ENCODE measurements at places on chromosomes 2 and 18.
A peak's percentile ranks its signal among the peaks of the same experiment; 100 is the strongest.

- DNase-seq = peak; percentile 99
Observed at GRCh38 chr2:173048897-173049661, 26.6 kb upstream of the MAP3K20 start.

DNA sequence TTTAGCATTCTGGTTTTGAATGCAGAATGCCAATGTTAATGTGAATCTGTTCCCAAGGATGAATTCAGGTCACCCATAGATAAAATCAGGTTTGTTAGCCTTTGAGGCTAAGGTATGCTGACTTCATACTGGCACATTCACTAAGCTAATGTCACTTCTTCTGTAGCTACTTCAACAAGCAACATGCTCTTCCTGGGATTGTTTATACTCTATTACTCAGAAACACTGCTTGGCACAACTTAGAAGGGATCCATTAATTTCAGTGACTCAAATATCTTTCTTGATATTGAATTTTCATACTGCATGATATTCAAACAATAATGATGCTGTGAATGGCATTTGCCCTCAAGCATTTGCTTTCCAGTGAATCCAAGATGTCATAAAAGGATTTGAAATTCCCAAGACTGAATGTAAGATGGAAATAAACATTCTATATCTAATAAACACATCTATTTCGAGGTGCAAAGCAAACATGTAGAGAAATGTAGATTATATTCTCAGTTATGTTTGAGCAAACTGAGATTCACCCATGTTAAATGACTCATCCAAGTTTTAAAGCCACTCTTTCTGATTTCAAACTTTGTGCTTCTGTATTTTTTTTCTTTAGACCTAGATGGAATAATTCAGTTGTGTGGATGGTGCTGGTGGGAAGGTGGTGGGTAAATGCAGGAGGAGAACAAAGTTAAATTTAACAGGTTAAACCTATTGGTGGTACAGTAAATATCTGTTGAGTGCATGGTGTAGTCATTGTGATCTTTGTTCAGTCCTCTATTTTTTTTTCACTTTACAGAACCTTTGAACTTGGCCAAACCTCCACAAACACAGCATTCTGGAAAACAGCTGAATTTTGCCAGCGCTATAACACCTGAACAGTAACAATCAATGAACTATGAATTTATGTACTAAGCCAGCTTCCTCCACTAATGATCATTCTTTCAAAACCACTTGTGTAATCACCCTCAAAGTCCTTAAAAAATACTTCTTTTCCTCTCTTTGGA lies 162.1 kb upstream of the XIRP2 start:
- no peak for DNase-seq

DNA sequence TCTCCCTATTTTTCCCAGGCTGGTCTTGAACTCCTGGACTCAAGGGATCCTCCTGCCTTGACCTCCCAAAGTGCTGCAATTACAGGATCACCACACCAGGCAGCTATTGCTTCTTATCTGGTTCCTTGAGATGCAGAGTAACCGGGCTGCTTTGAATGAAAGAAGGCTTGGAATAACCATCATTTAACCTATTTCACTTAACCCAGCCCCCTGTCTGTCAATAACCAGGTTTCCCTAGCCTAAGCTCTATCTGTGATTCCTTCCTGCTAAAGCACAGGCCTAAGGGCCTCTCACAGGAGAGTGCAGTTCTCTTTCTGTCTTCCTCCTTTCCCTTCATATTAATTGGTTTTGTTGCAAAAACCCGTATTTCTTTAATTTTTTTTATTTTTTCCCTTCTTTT lies 393.5 kb upstream of the RAB12 start:
- no peak for DNase-seq

GRCh38 chr2:228545748-228546145 lies 364.3 kb upstream of the SPHKAP start:
- DNase-seq = peak; percentile 30

DNA sequence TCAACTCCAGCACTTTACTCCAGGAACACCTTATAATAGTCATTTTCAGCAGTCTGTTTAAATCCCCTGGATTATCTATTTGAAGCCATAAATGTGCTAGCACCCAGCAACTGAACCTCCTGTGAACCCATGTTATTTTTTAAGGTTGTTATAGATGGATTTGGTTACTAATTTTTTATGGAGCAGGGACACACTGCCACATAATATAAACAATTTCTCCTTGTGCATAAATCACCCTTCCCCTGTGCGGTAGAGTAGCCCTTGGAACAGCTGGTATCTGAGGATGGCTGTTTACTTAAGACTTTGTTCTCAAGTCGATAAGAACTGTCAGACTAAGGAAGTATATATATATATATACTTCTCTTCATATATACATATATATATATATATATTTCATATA lies 367.4 kb downstream of the EPHA4 start:
- no peak for DNase-seq

GRCh38 chr2:201633661-201634249 lies 9.5 kb downstream of the TMEM237 start:
- DNase-seq = no peak

DNA sequence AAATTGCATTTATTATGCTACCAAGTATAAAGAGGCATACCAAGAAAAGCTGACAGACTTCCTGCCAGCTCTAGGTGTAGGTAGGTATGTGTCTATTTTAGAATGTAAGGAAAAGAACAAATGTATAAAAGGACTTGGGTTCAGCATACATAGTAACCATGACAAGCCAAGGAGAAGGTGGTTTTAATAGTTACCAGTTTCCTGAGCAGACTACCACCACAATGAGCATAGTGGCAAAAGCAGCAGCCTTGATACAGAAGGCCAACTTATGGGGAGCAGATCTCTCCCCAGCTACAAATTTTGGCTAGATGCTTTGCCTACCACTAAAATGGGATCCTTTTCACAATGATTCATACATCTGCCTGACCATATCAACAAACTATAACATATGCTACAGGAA lies 34.5 kb downstream of the METTL8 start:
- no peak for DNase-seq

DNA sequence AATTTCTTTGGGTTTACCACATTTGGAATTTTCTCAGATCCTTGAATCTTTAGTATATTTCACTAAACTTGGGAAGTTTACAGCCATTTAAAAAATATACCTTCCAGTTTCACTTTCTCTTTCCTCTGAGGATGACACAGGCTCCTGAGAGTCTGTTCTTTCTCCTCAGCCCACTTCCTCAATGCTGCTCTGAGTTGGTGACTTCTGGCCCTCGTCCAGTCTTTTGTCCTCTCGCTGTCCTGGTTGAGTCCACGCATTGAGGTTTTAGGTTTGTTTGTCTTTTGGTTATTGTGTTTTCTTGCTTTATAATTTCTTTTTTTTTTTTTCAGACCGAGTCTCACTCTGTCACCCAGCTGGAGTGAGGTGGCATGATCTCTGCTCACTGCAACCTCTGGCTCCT lies 40.7 kb upstream of the GALR1 start:
- peak; percentile 79 for DNase-seq

DNA sequence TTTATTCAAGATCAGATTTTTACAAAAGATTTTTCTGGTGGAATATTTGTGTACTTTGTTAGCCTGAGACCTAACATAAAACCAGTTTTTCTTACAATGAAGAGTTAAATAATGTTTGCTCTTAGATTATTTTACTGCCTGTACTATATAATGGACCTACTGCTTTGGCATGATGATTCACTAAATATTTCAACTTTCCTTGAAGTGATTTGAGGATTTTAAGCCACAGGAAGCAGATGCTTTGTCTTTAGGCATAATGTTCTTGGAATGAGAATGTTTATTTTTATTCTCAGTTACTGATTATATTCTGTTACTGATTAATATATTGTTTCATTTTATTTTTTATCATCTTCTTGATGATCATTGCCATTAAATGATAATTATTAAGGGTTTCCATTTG lies 175.3 kb upstream of the LRP1B start:
- peak; percentile 67 for DNase-seq

DNA sequence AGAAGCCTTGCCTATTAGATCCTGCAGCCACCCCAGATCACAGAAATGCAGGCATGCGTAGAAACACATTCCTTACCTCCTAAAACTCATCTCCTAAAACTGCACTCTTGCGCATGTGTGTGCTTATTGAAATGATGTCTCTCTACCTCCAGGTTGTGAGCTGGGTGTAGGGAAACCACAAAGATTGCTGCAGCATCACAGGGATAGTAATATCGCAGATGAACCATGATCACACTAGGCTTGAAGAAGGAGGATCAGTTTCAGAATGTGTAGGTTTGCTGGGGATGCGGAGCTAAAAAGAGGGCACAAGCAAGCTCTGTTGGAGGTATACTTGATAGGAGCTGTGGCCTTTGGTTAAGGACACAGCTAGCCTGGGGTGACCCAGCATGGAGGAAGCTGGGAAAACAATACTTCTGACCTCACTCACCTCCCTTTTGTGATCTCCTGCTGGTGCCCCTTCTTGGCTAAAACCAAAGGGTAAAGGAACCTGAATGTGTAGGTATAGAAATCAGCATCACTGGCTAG lies 118.8 kb downstream of the SETBP1 start:
- DNase-seq = no peak

DNA sequence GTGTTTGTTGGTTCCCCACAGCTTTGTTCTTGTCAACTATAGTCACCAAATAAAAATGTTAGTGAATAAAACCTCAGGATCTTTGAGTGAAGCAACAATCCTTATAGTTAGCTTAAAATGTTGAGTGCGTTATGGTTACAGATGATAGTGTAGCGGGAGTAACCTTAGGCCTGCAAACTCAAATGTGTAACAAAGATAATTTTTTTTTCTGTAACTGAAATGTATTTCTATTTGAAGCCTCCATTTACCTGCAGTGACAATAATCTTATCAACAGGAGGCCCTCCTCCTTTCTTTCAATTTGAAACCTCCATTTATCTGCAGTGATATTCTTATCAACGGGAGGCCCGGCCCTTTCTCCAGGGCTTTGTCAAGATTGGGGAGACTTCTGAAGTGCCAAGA lies 3.1 kb upstream of the C2orf49 start:
- DNase-seq = no peak

DNA sequence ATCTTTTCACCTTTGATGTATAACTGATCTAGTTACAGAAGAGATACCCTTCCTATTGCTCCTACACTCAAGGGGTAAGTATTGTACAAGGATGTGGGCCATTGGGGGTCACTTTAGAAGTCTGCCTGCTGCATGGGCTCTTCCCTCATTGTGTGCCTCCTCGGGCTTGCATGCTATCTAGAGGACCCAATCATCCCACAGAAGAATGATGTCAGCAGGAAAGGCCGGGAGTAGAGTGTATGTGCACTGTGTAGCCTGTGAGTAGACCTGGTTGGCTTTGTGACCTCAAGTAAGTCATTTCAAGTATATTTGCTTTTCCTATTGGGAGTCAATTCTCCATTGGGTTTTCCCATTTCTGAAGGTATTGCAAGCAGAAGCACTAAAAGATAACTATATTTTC lies 129.5 kb upstream of the TRIB2 start:
- DNase-seq = no peak

- no peak for DNase-seq
Observed at GRCh38 chr18:42458226-42458625, 503.2 kb downstream of the PIK3C3 start.

- DNase-seq = no peak
Observed at GRCh38 chr18:66252703-66253102, 351.2 kb downstream of the CDH19 start.

GRCh38 chr2:190838492-190838910 lies 42.1 kb upstream of the GLS start:
- DNase-seq = peak; percentile 50

GRCh38 chr2:16100006-16100405 lies 159.7 kb downstream of the MYCN start:
- no peak for DNase-seq

- no peak for DNase-seq
Observed at GRCh38 chr2:143152637-143153036, 23.4 kb downstream of the ARHGAP15 start.

DNA sequence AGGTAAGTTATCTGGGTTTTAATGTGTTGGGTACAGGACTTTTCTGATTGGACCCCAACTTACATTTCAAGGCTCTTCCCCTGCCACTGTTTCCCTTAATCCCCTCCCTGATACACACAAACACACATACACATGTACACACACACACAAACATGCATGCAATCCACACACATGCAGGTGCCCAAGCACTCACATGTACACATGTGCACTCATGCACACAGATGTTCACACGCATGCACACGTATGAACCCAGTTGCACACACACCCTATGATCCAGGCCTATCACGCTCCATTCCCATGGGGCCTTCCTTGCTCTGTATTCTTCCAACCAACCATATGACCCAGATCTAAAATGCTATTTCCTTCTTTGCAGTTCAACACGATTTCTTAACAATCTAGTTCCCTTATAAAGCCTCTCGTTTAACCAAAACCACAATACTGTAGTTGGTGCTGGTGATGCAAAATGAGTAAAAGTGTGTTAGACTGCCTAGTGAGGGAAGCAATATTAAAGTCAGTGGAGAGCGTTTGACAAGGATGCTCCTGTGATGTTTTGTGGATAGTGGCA lies 11.1 kb downstream of the SERPINB8 start:
- no peak for DNase-seq

- no peak for DNase-seq
Observed at GRCh38 chr2:28333606-28334526, 58.8 kb upstream of the FOSL2 start.

- peak; percentile 71 for DNase-seq
Observed at GRCh38 chr2:186887107-186888090, 38.4 kb upstream of the ZSWIM2 start.

- DNase-seq = no peak
Observed at GRCh38 chr2:45761635-45762034, 110.2 kb downstream of the PRKCE start.

DNA sequence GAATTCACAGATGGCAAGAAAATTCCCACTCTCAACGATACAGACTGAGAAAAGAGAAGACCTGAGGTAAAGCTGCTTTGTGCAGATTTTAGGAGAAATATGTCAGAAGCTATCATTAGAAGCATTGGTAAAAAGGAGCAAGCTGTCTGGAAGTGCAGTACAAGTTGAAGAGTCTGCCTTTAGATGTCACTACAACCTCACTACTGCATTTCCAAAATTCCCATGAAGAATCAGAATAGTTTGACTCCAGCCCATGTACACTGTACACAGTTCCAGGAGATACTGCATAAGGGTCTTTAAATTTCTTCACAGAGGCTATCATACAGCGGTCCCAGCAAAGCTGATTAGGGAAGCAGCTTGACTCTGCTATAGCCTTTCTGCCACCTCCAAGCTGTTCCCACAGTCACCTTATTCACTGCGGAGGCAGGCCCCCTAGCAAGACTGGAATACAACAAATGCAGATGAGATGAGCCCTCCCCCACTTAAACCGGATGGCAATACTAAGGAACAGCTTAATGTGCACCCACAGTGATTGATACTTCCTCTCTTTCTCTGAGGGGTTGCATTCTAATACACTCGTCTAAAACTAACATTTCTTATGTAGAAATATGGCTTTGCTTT lies 527.4 kb downstream of the TMEM182 start:
- DNase-seq = peak; percentile 1

DNA sequence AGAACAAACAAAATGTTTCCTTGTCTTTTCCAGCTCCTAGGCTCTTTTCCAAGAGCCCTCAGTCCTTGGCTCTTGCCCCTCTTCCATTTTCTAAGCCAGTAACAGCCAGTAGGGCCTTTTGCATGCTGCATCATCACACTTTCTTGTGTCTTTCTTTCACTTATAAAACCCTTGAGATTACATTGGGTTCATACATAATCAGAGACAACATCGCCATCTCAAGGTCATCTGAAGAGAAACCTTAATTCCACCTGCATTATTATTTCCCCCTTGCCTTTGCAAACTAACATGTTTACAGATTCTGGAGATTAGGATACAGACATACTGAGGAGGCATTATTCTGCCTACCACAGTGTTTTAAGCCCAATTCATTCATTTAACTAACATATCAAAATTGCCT lies 697.3 kb downstream of the TRIB2 start:
- DNase-seq = no peak
